ENCODE measurements at places on chromosomes 5 and 9. TPM values are rescaled to one million over a fixed set of nuclear protein-coding genes. Genes with fewer than 3 reads are reported as not detected.

The ITGA2 gene
- 3.2 TPM for total RNA-seq

The DIRAS2 gene
- total RNA-seq: not detected

The NR4A3 gene
- 69.5 TPM for total RNA-seq

DNA sequence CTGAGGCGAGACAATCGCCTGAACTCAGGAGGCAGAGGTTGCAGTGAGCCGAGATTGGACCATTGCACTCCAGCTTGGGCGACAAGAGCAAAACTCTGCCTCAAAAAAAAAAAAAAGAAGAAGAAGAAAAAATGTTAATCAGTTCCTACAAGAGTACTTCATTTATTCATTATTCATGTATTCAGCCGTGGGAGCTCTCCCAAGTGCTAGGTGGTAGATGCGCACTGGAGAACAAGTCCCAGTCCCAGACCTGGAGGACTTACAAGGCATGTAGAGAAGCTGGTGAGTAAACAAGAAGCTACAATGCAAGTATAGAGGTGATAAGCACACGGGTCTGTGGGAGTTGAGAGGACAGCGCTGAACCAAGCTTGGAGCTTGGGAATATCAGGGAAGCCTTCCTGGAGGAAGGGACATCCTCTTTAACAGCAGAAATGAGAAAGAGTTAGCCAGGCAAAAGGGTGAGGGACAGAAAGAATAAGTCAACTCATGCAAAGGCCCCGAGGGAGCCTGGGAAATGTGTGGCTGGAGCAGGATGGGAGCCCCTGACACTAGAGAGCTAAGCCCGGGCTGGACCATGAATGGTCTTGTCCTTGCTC lies 17.4 kb upstream of the AQP7 start:
- DNase-seq: no peak

DNA sequence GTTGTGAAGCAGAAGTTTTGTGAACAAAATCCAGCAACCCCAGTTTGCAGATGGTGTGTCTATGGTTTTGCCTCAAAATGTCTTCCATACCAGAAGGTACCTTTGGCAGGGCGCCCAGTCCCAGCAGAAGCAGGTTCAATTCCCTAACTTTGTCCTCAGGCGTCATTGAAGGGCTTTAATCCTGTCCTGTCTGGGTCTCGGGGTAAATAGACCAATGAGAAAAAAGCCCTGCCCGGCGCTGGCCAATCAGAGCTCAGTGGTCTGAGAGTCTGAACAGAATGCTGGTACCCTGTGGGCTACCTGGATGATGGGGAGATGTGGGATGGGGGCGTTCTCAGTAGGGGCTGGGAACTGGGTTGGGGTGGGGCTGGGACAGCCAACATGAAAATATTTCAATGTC lies 6.2 kb upstream of the ST6GALNAC4 start:
- no peak for DNase-seq

GRCh38 chr5:173968154-173968797 lies 20.7 kb upstream of the C5orf47 start:
- DNase-seq: no peak

GRCh38 chr9:18747595-18747994 lies 273.6 kb downstream of the ADAMTSL1 start:
- DNase-seq: no peak

All from activated T-helper 1 cell treated with anti-CD3 and anti-CD28 coated beads, Interleukin-12 subunit alpha, Interleukin-12 subunit beta, Interleukin-2, Interleukin-4 antibody, amounts not matched to agents 30 ng/mL and 10 ng/mL and 1 ng/mL, durations not matched to agents 14 hours and 24 hours and 36 hours (primary cell).